ENCODE measurements at places on chromosomes 5 and 9.

- DNase-seq, result peak; percentile 22
Observed at GRCh38 chr9:130444565-130445221, at the start of gene ASS1. ASS1 (plus strand) TSS chr9:130444961; CDS start chr9:130452229, 7,268 bp downstream.

DNA sequence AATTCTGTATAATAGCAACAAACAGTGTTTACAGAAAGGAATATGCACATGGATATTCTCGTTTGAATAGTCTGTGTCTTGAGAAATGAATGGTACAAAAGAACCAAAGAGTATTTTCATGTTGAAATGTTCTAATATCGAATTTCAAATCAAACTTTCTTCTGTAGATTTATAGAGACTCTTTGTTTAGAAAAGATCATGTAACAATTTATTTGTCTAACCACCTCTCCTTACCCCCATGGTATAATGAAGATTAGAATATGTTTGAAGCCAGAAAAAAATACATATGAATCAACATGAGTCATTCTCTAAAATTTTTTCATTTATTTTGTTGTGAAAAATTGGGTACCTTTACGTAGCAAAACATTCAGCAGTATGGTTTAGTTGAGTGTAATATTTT, 285.6 kb downstream of the PRR16 start:
- DNase-seq, result no peak

DNA sequence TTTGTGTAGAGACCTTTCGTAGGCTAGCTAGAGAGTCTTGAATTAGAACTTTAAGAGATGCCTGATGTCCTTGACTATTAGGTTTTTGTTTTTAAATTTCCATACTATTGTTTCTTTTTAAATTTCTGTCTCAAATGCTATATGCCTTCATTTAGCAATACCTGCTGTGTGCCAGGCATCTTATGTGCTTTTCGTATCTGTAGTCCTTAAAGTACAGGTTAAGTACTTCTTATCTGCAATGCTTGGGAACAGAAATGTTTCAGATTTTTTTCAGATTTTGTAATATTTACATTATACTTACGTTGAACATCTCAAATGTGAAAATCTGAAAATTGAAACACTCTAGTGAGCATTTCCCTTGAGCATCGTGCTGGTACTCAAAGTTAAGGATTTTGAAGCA, 49.0 kb downstream of the IPO11 start:
- no peak for DNase-seq

- DNase-seq, result no peak
Observed at GRCh38 chr5:72954389-72954788, 1.5 kb upstream of the FCHO2 start.

GRCh38 chr9:16245756-16246440, 624.6 kb downstream of the BNC2 start:
- no peak for DNase-seq

GRCh38 chr5:65699338-65699737, 22.6 kb downstream of the SGTB start:
- no peak for DNase-seq

DNA sequence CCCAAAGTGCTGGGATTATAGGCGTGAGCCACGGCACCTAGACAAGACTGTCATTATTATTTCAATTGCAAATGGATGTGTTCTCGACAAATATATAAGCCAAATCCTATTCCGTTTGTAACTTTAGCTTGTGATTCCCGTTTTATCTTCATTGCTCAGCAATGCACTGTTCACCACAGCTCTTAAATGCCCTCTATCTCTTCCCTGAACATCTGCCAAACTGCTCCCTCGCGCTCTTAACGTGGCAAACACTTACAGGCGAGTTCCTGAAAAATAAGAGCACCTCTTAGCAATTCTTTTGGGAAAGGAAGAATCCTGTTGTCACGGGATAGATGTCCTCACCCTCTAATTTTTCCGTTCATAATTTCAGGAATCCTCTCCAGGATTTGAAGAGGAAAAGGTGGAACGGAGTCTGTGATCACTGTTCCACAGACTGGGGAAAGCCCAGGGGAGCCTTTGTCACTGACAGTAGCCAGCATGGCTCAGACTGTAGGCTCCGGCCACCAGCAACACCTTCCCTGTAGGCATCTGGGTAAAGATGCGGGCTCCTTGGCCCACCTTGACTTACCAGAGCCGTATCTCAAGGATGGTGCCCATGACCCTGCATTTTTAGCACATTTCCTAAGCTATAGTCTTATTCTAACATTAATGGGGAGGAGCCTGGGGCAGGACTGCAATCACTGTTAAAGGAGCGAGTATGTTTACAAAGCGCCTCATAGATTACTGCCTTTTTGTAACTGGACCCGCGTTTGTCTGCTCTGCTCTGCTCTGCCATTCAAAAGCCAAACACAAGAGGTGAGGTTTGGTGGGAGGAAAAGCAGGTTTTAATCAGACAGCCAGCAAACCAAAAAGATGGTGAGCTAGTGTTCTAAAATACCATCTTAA, 20.2 kb upstream of the GNPDA1 start:
- DNase-seq, result no peak

- DNase-seq, result no peak
Observed at GRCh38 chr5:107538805-107539445, 131.8 kb downstream of the EFNA5 start.

DNA sequence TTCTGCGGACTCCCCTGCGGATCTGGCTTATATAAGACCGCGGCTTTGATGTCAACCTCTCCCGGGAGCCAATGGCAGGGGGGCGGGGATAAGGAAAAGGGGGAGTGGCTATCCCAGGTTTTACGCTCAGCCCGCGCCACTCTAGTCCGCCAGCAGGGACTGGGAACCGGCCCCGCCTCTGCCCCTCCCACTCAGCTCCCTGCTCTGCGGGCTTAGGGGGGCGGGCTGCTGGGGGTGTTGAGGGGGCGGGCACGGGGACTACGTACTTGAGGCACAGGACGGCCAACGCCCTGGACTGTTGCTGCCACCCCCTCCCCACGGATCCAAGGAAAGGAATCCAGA, at the start of gene HAND1:
HAND1 (minus strand) TSS at position 4 of the 342 bp plus-strand sequence. CDS start 219 bp downstream, outside the sequence.
- no peak for DNase-seq

DNA sequence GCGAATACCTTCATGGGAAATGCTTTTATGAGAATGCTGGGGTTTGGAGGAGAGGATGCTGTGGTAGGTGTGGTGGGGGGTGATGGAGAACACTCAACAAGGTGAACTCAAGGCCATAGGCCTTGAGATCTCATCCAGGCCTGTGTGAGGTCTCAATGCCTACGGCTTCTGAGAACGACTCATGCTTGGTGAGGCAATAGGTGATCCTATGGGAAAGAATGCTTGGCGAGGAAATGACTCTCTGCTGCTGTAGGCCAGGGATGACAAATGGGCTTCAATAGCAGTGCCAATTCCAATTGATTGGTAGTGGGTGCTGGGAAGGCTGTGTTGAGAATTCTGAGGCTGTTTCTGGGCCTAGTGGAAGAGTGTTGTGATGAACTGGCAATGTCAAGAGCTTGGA, 280.2 kb upstream of the CLINT1 start:
- DNase-seq, result no peak

DNA sequence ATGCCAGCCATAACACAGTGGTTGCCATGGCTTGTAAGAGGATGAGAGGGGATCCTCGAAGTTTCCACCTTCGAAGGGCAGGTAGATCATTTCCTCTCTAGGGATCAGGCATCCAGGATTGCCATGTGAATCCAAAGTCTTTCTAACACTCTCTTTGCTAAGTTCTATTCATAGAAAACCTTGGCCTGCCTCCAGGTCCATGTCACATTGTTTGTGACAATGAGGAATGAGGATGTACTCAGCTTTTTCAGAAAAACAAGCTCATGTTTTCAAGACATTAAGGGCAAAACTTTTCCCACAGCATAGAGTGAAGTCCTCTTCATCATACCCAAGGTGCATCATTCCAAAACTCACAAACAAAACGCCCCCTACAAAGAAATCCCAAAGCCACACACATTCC, 19.6 kb downstream of the ESM1 start:
- DNase-seq, result no peak

- no peak for DNase-seq
Observed at GRCh38 chr5:178212241-178213002, 8.1 kb downstream of the HNRNPAB start.
